ENCODE measurements at places on chromosomes 1 and 21. TPM values are rescaled to one million over a fixed set of nuclear protein-coding genes. Genes with fewer than 3 reads are reported as not detected.

The GNG4 gene
- total RNA-seq = under 0.01 TPM

The SPRR2A gene
- total RNA-seq = not detected

The LAX1 gene
- not detected for total RNA-seq

The RHCE gene
- 1.2 TPM for total RNA-seq

The FMO5 gene
- 0.19 TPM for total RNA-seq

The GJB4 gene
- under 0.01 TPM for total RNA-seq

The SMIM12 gene
- 19.4 TPM for total RNA-seq

The CD53 gene
- not detected for total RNA-seq

The ALPL gene
- 13.2 TPM for total RNA-seq

The CFHR3 gene
- not detected for total RNA-seq

The ARHGEF16 gene
- 0.38 TPM for total RNA-seq

The CNTN2 gene
- under 0.01 TPM for total RNA-seq

The TMEM39B gene
- total RNA-seq = 5.9 TPM

The DAB1 gene
- not detected for total RNA-seq

The SLC41A1 gene
- 20.0 TPM for total RNA-seq

The ARHGAP30 gene
- not detected for total RNA-seq

The LAD1 gene
- under 0.01 TPM for total RNA-seq

The KCNE2 gene
- total RNA-seq = not detected

The GJA9 gene
- total RNA-seq = not detected

The IVL gene
- total RNA-seq = not detected

The RAB4A gene
- total RNA-seq = 22.2 TPM

The SPRR2B gene
- not detected for total RNA-seq

The SHISAL2A gene
- total RNA-seq = not detected

The ABL2 gene
- total RNA-seq = 47.6 TPM

The KIF26B gene
- total RNA-seq = 9.3 TPM

The CALML6 gene
- total RNA-seq = 0.19 TPM

The CHIA gene
- total RNA-seq = not detected

The LSM10 gene
- total RNA-seq = 43.3 TPM

The IGSF5 gene
- not detected for total RNA-seq

The ATPAF1 gene
- 40.6 TPM for total RNA-seq

The AUNIP gene
- 5.6 TPM for total RNA-seq

All from regular cardiac myocyte (primary cell).